ENCODE measurements at places on chromosomes 16 and 17.

DNA sequence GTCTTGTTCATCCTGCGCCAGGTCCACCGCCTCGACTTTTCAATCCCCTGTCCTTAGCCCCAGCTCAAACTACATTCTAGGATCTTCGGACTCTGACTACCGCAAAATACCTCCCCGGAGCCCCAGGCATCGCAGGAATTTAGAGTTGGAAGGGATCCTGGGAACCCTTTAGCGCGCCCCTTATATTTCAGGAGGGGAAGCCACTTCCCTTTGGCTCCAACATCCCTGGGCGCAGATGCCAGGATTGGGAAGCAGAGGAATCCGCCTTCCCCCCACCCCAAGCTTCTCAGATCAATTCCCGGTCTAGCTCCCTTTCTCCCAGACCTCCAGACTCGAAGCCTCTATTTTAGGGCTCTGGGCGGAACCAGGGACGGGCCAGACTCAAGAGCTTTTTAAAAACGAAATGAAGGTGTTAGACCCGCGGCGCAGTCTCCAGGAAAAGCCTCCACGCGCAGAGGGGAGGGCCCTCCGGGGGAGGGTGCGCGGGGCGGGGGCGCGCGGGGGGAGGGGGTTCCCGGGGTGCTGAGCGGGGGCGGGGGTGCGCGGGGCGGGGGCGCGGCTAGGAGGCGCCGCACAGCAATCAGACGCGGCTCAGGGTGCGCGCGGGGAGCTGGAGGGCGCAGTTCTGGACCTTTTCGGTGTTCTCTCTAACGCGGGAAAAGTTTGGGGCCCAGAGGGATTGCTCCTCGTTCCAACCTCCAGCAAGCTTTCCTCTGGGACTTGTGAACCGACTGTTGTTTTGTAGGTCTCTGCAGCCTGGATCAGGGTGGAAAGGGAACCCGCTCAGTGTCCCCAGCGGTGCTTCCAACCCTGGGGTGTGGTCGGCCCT lies 1.6 kb downstream of the AHSP start:
- no peak for DNase-seq

DNA sequence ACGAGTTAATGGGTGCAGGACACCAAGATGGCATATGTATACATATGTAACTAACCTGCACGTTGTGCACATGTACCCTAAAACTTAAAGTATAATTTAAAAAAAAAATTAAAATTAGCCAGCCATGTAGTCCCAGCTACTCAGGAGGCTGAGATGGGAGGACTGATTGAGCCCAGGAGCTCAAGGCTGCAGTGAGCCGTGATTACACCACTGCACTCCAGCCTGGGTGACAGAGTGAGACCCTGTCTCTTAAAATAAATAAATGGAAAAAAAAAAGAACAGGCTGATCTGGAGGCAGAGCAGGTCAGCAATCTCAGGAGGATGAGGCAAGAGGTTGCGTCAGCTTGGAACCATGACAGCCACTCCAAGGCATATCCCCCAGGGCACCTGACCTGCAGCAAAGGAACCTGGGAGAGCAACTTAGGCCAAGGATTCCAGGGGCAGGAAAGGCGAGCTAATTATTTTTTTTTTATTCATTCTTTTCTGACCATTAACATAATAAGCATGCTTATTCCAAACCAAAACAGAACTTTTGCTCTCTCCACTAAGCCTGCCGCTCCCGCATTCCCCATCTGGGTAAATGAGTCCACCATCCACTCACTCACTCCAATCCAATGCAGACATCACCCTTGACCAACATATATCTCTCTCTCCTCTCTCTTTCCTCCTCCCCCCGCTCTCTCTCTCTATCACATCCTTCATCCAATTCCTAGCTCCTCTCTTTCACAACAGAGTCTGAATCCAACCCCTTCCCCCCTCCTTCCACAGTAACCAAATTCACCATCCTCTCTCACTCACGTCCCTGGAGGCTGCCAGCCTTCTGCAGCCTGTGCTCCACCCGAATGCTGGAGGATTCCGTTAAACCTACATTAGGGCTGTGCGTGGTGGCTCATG lies 47.7 kb downstream of the TK2 start:
- DNase-seq, result no peak

DNA sequence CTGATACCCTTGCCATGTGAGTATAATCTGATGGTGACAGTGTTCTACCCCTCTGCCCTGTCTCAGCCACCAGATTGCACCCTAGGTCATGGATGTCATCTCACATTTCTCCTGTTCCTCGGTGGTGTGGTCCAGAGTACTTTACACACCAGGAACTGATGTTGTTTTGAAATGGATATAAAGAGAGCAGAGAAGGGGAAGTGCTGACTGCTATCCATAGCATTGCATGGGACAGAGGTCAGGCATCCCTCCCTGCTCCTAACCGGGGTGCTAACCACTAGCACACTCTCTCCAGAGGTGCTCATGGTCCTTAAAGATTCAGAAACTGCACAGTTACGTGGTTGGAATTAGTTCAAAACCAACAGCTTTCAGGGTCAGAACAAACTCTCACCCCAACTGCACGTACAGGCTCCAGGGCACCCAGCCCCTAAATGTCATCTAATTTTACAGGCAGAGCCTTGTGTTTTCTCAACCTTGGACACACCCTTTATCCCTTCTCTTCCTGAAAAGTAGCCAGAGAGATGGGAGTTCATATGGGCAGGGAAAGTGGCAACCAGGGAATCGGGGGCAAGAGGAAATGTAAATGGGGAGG lies 16.3 kb downstream of the TTLL6 start:
- no peak for DNase-seq

DNA sequence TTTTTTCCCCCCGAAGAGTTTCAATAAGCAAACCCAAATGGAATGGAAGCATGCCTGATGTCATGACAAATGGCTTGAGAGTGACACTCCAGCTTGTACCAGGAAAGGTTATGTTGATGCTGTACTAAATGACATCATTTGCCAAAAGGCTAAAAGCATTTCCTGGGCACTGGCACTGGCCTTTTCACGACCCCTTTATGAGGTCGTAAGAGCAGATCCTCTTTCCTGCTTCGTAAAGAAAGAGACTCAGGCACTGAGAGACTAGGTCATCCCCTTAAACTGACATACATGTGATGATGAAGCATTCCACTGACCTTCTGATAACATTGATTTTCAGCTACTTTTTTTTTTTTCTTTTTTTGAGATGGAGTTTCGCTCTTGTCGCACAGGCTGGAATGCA lies 30.5 kb downstream of the CEP295NL start:
- DNase-seq, result no peak

DNA sequence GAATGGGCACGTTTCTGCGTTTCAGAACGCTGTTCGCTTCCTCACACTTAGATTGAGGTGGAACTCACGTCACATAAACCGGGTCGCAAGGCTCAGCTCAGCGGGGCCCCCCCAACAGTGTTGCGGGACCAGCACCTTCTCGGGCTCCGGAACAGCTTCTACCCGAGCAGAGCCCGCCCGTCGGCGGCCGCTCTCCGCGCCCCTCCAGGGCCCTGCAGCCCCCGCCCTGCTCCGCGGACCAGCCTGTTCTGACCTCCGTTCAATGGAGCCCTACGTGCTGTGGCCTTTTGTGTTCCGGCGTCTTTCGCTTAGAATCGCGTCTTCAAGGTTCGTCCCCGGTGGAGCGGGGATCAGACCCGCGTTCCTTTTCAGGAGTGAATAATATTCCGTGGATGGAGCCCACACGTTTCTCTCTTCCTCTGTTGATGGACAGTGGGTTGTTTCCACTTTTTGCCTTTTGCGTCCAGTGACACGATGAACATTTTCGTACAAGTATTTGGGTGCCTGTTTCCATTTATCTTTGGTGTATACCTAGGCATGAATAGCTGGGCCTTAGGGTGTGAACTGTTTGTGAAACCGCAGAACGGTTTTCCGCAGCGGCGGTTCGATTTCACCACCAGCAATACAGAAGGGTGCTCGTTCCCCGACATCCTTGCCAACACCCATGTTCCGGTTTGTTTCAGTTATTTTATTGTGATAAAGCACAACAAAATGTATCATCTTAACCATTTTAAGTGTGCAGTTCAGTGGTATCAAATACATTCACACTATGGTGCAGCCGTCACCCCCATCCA lies 2.3 kb upstream of the SLC22A31 start:
- DNase-seq, result no peak

GRCh38 chr17:45395569-45396415 lies 36.9 kb downstream of the ARHGAP27 start:
- no peak for DNase-seq

GRCh38 chr16:56460101-56460500 lies 8.7 kb downstream of the OGFOD1 start:
- no peak for DNase-seq

GRCh38 chr17:39659279-39660010 lies 5.7 kb upstream of the TCAP start:
- no peak for DNase-seq

DNA sequence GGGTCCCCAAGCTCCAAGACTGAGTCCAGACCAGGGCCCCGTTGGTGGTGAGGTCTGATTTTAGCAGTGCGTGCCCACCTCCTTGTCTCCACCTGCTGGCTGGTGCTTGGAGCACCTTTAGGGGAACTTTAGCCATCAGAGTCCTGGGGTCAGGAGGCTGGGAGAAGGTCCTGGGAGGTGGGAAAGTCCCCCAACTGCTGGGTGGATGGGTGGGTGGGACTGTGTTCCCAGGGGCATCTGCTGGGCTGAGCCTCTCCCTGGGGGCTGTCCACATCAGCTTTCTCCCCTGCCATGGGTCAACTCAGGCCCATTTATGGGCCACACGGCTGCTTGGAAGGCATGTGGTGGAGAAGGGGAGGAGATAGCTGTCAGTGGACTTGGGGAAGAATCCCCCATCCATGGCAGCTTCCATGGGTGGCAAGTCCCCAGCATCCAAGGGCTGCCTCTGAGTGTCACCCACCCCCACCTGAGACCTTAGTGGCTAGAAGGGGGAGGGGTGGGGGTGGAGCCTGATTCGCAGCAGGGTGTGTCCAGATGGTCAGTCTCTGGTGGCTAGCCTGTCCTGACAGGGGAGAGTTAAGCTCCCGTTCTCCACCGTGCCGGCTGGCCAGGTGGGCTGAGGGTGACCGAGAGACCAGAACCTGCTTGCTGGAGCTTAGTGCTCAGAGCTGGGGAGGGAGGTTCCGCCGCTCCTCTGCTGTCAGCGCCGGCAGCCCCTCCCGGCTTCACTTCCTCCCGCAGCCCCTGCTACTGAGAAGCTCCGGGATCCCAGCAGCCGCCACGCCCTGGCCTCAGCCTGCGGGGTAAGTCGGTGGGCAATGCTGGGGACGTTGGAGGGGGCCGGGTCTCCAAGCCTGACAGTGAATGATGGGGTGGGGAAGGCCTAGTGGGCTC lies at the start of gene TRPV2:
TSS of gene TRPV2 (plus strand) at position 541 of the 894 bp plus-strand sequence. CDS start 2,098 bp downstream, outside the sequence.
- no peak for DNase-seq

GRCh38 chr17:78673395-78673794 lies 96.2 kb upstream of the DNAH17 start:
- DNase-seq, result no peak

- DNase-seq, result no peak
Measured at GRCh38 chr16:2686912-2687507, 4.7 kb downstream of the KCTD5 start.

- no peak for DNase-seq
Measured at GRCh38 chr16:11651796-11652195, 16.5 kb upstream of the SNN start.

GRCh38 chr16:89899879-89900481 lies 18.7 kb upstream of the MC1R start:
- DNase-seq, result no peak

- no peak for DNase-seq
Measured at GRCh38 chr16:66578651-66579531, at the start of gene CMTM2. Gene CMTM2, plus strand, starts transcription at chr16:66579463. Its CDS starts 145 bp downstream, at chr16:66579608.

DNA sequence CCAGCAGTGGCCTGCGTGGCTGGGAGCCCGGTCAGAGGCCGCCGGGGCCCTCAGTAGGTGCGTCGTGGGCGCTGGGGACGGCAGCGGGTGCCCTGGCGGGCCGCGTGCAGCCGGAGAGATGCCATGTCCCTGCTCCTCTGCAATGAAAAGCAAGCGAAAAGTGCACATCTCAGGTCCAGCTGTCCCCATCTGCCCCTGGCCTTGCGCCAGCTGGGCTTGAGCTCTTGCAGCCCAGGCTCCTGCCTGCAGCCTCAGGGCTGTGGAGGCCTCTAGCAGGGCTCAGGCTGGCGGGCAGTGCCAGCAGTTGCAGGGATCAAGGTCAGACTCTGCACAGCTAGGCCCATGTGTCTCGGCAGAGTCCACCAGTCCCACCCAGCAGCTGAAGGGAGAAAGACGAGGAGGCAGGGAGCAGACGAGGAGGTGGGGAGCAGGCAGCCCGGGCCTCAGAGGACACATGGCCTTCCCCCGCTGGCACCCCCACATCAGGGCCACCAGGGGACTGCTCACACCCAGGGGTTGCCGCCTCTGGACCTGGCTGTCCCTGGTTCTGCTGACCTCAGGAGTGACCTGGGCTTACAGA lies 11.2 kb downstream of the SLC16A3 start:
- DNase-seq, result no peak

- DNase-seq, result no peak
Measured at GRCh38 chr16:69073181-69073702, 32.2 kb upstream of the HAS3 start.

Measured in stimulated activated CD8-positive, alpha-beta memory T cell treated with anti-CD3 and anti-CD28 coated beads, Interleukin-2, amount 100 ng/mL, for 1 hour (primary cell).